ENCODE measurements at places on chromosomes 11 and 22.

- no peak for DNase-seq
Measured at GRCh38 chr11:83862691-83863090, 576.5 kb upstream of the CCDC90B start.

- DNase-seq, result no peak
Measured at GRCh38 chr11:75449776-75450175, 16.8 kb upstream of the KLHL35 start.

GRCh38 chr11:65180877-65181568, 705 bp upstream of the CAPN1 start:
- DNase-seq, result no peak

GRCh38 chr11:57432714-57433163, 5.8 kb upstream of the SLC43A3 start:
- peak; percentile 36 for DNase-seq

- no peak for DNase-seq
Measured at GRCh38 chr11:74443071-74443864, 24.1 kb downstream of the KCNE3 start.

DNA sequence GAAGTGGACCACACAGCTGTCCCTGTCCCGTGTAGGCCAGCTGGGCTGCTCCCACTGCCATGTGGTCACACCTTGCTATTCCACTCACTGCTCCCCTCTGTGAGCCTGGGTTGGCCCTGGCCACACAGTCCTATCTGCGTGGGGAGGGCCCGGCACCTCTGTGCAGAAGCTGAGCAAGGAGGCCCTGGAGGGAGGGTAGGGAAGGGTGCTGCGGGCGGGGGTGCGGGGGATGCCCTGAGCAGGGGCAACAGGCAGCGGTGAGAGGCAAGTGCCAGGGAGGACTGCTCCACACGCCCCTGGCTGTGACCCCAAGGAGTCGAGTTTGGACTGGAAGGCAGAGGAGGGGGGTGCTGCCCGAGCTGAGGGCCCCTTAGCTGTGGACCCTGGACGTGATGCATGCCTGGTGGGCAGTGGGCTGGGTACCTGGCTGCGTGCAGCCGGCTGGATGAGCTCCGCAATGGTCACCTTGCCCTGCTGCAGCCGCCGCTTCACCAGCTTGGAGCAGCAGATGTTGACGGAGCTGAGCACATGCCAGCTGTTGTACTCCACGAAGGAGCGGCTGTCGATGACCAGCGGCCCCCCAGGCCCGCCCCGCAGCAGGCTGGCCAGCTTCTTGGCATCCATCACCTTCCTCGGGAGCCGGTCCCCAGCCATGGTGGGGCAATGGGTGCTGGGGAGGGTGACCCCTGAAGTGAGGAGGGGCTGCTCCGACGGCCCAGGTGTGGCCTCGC, 6.7 kb downstream of the DUSP8 start:
- no peak for DNase-seq

DNA sequence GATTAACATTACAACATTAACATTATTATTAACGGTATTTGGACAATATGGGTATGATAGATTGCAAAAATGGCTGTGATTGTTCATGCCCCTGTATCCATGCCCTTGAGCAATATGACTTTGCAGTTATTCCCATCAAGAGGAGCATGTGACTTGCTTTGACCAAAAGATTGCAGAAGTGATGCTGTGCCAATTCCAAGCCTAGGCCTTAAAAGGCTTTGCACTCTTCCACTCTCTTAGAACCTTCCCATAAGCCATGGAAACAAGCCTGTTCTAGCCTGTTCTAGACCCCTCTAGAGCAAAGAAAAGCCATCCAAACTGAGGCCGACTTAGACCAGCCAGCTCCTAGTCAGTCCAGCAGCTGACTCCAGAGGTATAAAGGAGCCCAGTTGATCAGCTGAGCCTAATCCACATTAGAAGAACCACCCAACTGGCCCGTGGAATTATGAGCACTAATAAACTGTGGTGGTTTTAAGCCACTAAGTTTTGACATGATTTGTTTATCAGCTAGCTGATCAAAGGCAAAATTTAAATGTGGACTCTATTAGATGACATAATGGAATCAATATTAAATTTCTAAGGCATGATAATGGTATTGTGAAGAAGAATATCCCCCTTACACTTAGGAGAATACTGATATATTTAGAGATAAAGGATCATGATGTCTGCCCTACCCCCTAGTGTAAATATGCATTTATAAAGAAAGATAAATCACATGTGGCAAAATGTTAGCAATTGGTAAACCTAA, 28.6 kb downstream of the RAB30 start:
- DNase-seq, result no peak

- no peak for DNase-seq
Measured at GRCh38 chr22:29071261-29072045, 1.4 kb upstream of the KREMEN1 start.

GRCh38 chr11:62398011-62398994, 20.5 kb upstream of the SCGB1A1 start:
- no peak for DNase-seq

- DNase-seq, result no peak
Measured at GRCh38 chr11:71180694-71181470, 71.5 kb downstream of the SHANK2 start.

GRCh38 chr11:125263268-125263790, 98.8 kb downstream of the PKNOX2 start:
- peak; percentile 96 for DNase-seq

GRCh38 chr22:45846952-45847351, 130.0 kb downstream of the WNT7B start:
- no peak for DNase-seq

GRCh38 chr22:50694766-50695420, 22.3 kb downstream of the SHANK3 start:
- DNase-seq, result no peak

DNA sequence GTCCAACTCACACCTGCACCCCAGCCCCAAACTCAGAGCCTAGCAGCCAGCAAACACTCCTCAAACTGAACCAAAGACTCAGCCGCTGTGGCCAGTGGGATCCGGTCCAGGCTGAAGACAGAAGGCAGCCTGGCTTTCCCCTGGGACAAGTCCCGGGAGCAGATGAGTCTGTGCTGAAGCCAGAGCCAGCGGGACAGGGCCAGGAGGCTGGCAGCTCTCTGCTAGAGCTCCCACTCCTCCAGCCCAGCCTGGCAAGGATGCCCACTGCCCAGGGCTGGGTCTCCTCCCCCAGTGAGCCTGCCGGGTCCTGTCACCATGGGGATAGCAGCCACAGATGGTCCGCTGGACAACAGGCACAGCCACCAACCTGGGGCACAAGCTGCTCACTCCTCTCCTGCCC, 42.9 kb upstream of the PRR5 start:
- no peak for DNase-seq

DNA sequence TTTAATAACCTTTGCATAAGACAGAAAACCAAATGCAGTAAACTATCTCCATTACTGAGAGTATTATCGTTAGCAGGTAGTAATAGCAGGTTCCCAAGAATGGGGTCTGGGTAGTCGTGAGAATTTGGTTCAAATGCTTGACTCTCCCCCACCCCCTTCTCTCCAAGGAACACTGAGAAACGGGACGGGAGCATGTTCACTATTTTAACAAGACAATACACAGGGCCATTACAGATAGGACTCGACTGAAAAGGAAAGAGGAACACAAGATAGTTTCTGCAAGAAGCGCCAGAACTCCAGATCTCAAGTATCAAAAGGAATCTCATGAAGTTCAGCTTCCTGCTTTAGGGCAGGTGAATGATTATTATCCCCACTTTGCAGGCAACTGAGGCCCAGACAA, 27.0 kb downstream of the KMT5B start:
- DNase-seq, result no peak

DNA sequence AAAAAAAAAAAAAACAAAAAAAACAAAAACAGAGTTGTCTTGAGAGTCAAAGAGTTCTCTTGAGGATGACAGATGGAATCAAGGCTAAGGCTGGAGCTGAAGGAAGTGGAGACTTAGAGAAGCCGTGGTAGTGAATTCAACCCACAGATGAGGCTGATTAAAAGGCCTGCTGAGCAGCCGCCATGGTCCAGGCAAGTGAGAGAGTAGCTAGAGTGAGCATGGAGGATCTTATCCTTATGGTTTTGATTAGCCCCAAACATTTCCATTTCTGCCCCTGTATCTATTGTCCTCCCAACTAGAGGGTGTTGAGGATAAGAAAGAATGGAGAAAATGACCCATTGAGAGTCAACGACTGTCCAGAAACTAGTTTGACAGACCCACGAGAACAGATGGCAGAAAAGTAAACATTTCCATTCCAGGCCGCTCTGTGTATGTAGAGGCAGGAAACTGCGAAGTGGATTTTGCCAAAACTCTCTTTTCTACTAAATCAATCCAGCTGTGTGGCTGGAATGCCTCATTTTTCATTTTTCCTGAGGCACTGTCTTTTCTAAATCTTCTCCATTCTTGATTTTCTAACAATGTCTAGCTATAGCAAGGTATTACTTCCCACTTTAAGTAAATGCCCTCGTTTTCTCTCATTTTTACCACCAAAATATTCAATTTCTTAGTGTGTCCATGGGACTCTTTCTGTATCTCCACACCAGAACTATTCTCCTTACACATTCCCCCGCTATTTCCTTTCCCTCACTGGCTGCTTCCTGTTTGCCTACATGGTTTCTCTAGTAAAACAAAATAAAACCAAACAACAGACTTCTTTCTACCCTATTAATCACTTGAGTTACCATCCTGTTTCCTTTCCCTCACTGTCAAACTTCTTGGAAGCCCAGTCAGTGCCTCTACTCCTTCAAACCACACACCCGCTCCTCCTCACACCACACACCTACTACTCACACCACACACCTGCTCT, 5.4 kb upstream of the MMP8 start:
- peak; percentile 47 for DNase-seq

GRCh38 chr22:45420539-45420938, 7.0 kb downstream of the RIBC2 start:
- DNase-seq, result no peak

DNA sequence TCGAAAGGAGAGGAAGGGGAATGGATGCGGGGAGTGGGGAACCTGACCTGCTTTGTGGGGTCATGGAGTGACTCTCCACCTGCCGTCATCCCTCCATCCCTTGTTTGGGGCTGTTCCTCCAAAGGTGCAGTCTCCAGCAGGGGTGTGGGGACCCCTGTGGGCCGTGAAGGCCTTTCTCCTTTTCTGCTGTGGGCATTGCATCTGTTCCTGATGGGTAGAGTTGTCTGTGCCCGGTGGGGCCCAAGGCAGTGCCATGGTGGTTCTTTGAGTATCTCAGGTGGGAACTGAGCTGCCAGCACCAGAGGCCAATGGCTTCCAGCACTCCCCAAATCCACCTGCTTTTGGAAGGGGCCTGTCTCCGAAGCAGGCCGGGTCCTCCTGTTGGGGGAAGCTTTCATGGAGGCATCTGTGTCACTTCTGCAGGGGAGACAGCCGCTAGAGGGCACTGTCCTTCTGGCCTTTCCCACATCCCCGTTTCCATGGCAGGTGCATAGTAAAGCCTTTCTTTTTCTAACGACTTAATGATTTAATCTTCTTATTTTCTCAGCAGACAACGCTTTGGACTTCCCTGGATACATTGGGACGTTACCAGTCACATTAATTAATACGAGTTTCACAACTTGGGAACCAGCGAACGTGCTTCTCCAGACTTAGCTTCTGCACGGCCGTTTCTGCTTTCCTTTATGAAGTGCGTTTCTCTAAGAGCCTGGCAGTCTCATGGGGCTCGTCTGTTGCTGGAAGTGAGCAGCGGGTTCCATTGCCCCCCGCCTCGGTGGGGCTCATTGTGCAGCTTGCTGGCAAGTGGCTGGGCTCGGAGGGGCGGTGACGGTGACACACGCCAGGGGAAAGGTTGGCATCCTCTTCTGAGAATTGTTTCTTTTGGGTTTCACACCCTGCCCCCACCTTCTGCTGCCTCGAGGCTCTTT, 57.1 kb downstream of the PARVB start:
- DNase-seq, result peak; percentile 21

GRCh38 chr11:42201603-42202148, 742.2 kb upstream of the LRRC4C start:
- no peak for DNase-seq

- DNase-seq, result no peak
Measured at GRCh38 chr11:75800136-75800675, 14.8 kb upstream of the UVRAG start.

DNA sequence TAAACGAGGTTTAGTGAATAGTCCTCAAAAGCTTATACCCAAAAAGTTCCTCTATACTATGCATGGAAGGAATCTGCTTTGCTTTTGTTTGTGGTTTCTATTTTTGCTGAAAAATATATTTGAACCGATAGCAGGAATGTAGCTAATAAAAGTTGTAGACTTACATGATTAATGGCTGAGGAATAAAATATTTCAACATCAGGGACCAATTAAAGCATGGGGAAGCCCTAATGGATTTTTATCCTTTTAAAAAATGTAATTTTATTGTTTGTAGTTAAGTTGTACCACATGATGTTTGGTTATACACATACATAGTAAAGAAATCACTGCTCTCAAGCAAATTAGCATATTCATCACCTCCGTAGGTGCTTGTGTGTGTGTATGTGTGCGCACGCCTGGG, 295.3 kb upstream of the CNTN5 start:
- no peak for DNase-seq

DNA sequence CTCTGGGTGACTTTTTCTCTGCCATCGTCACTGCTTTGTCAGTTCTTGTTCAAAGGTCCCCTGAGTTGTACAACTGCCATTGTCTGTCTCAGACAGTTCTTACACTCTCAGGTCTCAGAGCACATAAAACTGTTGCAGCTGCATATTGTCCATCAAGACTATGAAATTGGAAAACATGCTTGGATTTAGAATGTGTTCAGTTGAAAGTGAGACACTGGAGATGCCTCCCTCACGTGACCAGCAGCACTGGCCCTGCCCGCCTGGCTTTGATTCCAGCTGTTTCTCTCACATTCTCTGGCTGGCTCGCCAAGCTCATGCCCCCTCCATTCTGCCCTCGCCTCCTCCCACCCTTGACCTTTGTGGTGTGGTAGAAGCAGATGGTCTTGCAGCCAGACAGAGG, 244.2 kb downstream of the NTM start:
- no peak for DNase-seq

GRCh38 chr11:47466701-47467250, 17.8 kb upstream of the RAPSN start:
- DNase-seq, result no peak

- DNase-seq, result no peak
Measured at GRCh38 chr11:75149766-75150465, 991 bp upstream of the SLCO2B1 start.

DNA sequence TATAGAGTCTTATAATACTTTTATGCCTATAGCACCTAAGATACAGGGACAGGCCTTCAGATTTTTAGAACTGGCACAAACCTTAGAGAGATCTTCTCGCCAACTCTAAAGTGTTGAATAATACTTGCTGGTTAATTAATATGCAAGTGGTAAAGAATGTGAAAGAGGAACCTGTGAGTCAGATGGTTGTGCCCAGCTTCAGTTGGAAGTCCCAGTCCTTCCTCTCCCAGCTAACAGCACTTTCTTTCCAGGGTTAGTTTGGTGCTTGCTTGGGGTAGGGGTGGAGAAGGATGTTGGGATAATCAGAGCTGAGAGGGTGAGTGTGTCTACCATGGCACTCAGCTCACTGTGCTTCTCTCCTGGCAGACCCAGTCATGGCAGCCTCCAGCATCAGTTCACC, 4.9 kb upstream of the TMEM132A start:
- DNase-seq, result no peak

GRCh38 chr11:37942081-37942480, 1344.0 kb upstream of the RAG2 start:
- no peak for DNase-seq
